ENCODE measurements at places on chromosomes 7 and 10.
A peak's percentile ranks its signal among the peaks of the same experiment; 100 is the strongest.

DNA sequence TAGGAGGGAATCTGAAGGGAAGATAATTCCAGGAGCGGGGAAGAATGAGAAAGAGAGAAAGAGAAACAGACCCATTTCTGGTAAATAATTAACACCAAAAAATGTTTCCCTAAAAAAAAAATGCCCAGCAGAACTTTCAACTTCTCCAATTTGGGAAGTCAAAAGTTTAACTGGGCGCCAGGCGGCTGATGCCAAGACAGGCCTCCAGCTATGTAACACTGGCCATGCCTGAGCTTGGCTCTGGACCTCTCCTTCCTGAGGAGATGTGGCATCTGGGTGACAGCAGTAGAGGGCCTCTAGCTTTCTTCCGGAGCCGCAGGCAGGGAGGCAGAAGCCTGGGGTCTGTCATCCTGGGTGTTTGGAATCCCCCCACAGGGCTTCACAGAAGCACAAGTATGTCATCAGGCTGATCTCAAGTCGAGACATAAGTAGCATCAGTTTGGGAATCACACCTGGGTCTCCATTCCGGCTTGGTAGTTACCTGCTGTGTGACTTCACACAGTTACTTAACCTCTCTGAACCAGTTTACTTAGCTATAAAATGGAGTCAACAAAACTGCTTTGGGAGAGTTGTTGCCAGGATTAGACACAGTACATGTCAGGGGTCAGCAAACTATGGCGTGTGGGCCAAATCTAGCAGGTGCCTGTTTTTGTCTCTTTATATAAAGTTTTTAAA, 50.5 kb upstream of the TCF7L2 start:
- no peak for DNase-seq

DNA sequence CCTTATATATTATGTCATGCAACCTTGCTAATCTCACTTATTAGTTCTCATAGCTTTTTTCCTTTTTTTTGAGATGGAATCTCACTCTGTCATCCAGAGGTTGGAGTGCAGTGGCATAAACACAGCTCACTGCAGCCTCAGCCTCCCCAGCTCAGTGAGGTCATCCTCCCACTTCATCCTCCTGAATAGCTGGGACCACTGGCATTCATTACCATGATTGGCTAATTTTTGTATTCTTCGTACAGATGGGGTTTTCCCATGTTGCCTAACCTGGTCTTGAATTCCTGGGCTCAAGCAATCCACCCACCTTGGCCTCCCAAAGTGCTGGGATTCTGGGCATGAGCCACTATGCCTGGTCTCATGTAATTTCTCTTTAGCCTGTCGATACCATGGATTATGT, 89.1 kb upstream of the TRIM24 start:
- DNase-seq = no peak

- no peak for DNase-seq
These were observed 8.8 kb downstream of the INPP5F start for GRCh38 chr10:119734396-119735332.

- no peak for DNase-seq
These were observed 59.1 kb upstream of the INPP5A start for GRCh38 chr10:132478341-132479023.

GRCh38 chr7:22969010-22969431, 44.9 kb downstream of the HYCC1 start:
- DNase-seq = no peak

- no peak for DNase-seq
These were observed 195.6 kb downstream of the CUX1 start for GRCh38 chr7:102012941-102013461.

DNA sequence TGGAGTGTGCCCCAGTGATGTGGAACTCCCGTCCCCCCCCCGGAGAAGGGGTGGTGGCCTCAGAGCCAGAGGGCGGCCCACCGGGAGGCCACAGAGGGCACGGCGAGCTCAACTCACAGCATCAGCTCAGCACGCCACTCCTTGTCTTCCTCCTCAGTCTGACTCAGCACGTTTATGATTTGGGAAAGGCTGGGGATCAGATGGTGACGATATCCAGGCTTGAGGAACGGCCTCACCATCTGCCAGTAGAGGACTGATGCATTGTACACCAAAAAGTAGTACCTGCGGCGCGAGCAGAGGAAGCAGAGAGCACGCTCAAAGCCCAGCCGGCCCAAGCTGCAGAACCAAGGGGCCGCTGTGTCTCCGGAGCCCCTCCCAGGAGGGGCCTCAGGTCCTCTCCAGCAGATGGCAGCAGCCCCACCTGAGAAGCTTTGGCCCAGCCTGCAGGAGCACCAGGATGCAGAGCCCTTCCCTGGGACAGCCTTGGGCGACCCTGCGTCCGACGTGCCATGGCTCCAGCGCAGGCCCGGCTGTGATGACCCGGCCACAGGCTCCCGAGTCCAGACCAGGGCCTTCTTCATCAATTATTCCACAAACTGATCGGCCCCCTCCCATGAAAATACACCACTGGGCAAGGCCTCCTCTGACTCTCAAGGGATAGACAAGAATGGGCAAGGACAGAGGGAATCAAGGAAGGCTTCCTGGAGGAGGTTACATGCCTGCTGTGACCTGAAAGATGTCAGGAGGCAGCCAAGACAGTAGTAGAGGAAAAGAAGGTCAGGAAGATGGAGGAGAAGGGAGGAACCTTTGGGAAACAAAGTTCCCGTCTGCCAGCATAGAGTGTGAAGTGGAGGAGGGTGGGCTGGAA, 3.7 kb downstream of the CFAP46 start:
- peak; percentile 70 for DNase-seq

DNA sequence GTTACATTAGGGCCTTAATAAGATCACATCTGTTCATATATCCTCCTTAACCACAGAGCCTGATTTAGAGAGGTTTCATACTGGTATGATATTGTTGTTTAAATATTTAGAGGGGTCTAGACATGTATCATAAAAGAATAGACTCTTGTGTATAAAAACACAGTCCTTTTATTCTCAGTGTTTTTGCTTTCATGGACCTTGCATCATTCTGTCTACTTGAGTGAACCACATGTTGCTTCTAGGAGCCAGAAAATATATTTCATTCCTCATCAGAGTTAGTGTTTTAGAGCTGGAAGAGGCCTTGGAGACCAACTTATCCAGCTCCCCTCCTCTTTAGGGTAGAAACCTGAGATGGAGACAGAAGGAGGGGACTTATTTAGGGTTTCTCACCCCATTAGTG, 312.8 kb downstream of the LRMDA start:
- no peak for DNase-seq

- DNase-seq = no peak
These were observed 40.3 kb downstream of the FAM53B start for GRCh38 chr10:124703778-124704427.

DNA sequence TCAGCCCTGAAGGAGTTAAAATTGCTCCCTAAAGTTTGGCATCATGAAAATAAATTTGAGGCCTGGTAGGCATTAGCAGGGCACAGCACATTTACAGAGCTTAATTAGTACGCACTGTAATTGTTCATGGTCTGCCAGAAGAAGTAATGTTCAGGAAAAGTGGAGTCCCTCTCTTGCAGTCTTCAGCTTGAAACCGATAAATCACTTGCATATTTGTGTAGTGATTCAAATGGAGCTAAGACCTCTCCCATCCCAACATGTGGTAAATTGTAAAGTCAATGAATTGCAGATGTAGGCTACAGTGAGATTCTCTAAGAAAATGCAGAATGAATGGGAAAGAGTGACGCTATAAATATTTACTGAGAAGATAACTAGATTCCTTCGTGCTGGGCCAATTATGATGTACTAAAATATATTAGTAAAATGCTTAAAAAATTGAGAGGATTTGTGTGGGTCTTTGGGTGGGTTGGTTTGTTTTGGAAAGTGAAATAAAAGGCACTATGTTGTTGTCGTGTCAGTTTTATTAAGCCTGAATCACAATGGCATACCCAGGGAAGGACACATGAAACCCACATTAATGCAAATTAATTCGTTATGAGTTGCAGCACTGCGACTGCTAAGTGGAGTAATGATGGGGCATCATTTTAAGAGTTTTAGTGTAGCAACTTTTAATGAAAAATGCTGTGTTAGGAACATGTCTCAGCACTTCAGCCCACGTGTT, 8.4 kb downstream of the TCF7L2 start:
- no peak for DNase-seq

DNA sequence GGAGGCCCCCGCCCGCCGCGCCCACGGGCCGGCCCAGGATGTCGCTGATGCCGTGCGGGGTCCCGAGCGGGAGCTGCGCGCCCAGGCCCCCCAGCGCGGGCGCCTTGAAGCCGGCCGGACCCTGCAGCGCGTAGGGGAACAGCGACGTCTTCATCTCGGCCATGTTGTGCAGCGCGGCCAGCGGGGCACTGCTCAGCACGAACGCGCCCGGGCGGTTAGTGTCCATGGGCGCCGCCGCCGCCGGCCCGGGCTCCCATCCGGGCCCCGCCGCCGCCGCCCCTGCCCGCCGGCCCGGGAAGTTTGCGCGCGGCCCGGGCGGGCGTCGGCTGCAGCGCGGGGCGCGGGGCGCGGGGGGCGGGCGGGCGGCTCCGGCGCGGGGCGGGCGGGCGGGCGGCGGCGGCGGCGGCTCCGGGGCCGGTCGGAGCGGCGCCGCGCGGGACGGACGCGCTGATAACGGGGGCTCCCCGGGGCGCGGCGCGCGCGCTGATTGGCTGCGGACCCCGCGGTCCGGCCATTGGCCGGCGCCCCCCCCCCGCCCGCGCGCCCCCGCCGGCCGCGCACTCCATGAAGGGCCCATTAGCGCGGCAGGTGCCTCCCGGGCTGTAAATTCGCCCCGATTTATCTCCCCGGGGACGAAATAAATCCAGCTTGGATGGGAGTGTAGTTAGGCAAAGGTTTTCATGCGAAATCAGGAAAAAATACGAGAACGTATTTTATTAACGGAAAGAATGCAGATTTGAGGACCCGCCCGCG, at the start of gene NKX6-2:
Gene NKX6-2, minus strand, starts transcription at position 425 of the 753 bp plus-strand sequence. Its CDS starts 199 bp downstream, at position 226.
- DNase-seq = no peak

GRCh38 chr10:3689871-3690510, 95.0 kb downstream of the KLF6 start:
- no peak for DNase-seq

DNA sequence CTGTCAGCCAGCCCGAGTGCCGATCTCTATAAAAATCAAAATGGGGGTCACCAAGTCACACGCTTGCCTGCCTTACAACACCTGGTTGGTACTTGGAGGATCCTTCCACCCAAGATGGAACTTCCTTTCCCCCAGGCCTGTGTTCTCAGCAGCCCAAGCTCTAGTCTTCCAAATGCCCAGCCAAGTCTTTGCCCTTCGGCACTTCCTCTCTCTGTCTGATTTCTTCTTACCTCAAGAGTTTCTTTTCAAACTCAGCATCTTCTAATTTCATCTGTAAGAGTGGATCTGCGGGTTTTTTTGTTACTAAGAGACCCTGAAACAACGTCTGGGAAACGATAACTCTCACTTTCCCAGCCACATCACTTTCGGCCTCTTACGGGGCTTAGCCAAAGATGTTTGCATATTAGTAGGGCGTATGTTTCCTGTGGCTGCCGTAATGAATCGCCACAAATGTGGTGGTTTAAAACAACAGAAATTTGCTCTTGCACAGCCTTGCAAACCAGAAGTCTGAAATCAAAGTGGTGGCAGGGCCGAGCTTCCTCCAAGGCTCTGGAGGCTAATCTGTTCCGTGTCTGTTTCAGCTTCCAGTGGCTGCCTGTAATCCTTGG, 219.9 kb downstream of the TCF7L2 start:
- DNase-seq = no peak

- no peak for DNase-seq
These were observed 378.5 kb downstream of the CCSER2 start for GRCh38 chr10:84706875-84707274.

GRCh38 chr7:44230286-44230685, 29.5 kb downstream of the YKT6 start:
- no peak for DNase-seq

DNA sequence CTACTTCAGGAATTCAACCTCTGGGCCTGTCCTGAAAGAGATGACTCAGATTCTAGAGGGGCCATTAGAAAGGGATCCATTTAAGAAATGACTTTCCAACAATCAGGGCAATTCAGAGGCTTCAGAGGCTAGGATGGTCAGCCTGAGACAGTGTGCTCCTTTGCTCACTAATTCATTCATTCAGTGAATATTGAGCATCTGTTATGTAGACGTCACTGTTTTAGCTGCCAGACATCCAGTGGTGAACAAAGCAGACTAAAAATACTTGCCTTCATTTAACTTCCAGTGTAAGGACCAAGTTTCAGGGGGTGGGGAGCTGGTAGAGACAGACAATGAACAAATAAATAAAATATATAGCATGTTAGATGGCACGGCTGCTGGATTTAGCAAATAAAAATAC, 1.6 kb downstream of the KIAA1217 start:
- no peak for DNase-seq

DNA sequence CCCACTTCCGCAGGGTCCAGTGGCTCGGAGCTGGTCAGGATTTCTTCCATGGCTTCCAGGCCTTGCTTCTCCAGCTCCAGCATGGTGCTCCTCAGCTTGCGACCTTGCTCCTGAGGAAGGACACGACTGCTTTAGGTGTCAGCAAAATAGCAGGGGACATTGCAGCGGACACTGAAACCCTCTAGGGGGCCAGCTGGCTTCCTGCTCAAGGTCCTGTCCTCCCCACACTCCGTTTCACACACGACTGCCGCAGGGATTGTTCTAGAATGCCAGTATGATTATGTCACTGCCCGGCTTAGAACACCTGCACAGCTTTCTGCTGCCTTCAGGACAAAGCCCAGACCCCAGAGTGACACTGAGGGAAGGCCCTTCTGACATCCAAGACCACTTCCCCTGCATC, 65.6 kb downstream of the SCRN1 start:
- no peak for DNase-seq

DNA sequence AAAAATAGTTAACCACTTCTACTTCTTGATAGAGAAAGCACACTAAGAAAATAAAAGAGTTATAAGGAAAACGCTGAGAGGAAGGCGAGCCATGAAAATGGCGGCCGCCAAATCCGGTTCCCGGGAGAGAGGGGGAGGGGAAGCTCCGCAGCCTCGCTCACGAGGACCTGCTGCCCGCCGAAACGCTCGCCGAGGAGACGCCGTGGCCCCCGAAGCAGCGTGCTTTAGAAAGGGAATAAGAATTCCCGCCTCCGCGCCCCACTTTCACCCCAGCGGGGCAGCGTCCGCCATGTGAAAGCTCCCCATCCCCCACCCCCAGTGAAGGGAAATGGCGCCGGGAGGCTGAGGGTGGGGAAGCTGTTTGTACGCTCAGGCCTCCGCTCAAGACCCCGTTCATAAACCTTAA, 505 bp downstream of the HNRNPA2B1 start:
- peak; percentile 85 for DNase-seq

DNA sequence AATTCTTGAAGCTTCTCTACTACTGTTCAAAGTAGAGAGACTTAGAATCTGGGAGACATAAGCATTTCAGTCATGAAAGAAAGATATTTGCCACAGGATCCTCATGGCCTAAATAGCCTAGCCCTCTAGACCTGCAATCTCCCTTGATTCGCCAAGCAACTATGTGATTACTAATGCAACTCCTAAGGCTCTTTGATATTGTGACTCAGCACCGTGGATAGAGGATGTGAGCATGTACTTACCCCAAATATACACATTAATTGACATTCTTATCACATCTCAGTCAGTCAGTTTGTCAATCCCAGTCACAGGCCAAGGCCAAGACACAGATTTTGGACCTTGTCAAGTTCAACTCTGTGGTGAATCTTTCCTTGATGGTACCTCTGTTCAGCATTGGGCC, 42.6 kb downstream of the GPR37 start:
- no peak for DNase-seq

GRCh38 chr10:87593702-87594101, 66.0 kb upstream of the PAPSS2 start:
- DNase-seq = no peak

Measured in ecto neural progenitor cell (in vitro differentiated cells).